ENCODE measurements at places on chromosomes 1 and 21.
A peak's percentile ranks its signal among the peaks of the same experiment; 100 is the strongest.

DNA sequence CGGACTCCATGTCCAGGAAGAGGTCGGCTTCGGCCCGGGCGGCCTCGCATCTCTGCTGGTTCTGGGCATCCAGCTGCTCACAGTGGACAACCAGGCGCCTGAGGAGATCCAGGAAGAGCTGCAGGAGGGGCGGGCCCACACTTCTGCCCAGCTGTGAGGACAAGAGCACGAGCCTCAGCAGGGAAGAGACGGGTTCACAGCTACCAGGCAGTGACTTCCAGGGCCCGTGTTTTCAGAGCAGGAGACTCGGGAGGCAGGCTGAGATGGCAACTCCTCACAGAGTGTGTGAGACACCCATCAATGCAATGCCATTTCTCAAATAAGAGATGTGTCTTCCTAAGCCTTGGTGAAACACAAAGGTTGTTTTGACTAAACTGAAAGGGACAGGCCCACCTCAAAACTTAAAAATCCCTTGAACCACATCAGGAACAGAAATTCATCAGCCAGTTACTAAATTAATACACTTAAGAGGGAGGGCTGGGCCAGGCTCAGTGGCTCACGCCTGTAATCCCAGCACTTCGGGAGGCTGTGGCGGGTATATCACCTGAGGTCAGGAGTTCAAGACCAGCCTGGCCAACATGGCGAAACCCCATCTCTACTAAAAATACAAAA, 43.4 kb downstream of the URB1 start:
- no peak for DNase-seq

- DNase-seq: peak; percentile 81
Observed at GRCh38 chr1:23470282-23471070, 13.5 kb downstream of the ASAP3 start.

DNA sequence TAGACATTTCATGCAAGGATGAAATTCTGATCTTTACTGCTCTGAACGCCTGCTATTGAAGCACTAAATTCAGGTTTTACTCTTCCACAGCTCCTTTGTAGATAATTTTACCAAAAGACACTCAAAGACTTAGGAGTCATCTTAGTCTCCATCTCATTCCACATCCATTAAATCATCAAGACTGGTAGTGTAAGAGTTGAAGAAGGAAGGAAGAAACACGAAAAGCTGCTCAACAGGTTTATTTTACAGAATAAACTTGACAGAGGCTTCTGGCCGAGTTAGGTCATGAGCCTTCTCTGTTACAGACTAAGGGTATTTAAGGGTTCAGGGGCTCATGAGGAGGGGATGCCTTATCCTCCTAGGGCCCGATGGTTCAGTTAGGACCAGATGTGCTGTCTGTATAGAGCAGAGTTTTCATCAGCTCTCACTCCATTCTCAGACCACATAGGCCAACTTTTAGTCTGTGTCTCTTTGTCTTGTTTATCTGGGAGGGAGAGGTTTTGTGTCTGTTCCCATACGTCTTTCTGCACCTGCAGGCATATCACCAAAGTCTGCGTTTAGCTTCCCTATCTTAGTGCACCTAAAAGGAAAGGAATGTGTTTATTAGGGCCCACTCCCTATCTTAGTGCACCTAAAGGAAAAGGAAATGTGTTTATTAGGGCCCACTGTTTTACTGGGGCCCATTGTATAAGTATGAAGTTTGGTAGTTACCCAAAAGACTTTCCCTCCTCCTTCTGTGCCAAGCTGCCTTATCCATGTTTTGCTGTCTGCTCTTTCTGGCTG, 57.4 kb upstream of the RGS18 start:
- peak; percentile 16 for DNase-seq

GRCh38 chr1:167510881-167511280, 7.4 kb downstream of the CD247 start:
- no peak for DNase-seq

DNA sequence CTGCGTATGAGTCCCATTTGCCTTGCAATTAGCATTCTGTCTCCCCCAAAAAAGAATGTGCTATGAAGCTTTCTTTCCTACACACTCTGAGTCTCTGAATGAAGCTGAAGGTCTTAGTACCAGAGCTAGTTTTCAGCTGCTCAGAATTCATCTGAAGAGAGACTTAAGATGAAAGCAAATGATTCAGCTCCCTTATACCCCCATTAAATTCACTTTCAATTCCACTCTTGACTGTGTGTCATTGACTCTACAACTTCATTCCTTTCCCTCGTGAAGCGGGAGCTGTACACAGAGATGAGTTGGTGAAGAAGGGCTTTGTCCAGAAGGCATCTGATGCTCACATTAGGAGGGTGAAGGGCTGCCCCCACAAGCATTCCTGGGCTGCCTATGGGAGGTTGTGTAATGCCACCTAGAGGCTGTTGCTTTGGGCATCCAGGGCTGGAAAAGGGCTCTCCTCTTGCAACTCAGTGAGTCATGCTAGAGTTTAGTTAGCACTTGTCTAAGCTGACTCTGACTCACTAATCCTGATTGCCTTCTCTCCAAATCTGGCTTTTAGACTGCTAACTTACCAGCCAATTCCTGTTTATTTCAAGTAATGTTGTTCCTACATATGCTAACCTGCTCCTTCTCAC, 1.8 kb downstream of the SPRR1B start:
- DNase-seq: peak; percentile 76

GRCh38 chr1:185441605-185442004, 124.6 kb upstream of the IVNS1ABP start:
- DNase-seq: peak; percentile 89

DNA sequence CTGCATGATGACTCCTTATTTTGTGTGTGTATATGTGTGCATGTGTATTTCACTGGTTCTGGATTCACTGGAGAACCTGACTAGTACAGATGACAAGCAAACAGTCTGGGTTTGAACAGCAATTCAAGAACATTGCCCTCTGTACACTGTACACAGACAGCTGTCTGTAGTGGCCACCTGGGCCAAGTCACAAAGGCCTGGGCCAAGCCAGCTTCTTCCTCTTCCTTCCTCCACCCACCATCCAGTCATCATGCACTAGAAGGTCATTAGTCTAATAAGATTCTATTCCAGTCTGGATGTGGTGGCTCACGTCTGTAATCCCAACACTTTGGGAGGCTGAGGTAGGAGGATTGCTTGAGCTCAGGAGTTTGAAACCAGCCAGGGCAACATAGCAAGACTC, 155.9 kb downstream of the ELAVL4 start:
- no peak for DNase-seq

- no peak for DNase-seq
Observed at GRCh38 chr1:94721240-94721639, 98.9 kb upstream of the SLC44A3 start.

GRCh38 chr1:98870959-98871903, 133.4 kb downstream of the PLPPR5 start:
- DNase-seq: peak; percentile 1

- no peak for DNase-seq
Observed at GRCh38 chr1:52007215-52008002, 16.9 kb upstream of the RAB3B start.

DNA sequence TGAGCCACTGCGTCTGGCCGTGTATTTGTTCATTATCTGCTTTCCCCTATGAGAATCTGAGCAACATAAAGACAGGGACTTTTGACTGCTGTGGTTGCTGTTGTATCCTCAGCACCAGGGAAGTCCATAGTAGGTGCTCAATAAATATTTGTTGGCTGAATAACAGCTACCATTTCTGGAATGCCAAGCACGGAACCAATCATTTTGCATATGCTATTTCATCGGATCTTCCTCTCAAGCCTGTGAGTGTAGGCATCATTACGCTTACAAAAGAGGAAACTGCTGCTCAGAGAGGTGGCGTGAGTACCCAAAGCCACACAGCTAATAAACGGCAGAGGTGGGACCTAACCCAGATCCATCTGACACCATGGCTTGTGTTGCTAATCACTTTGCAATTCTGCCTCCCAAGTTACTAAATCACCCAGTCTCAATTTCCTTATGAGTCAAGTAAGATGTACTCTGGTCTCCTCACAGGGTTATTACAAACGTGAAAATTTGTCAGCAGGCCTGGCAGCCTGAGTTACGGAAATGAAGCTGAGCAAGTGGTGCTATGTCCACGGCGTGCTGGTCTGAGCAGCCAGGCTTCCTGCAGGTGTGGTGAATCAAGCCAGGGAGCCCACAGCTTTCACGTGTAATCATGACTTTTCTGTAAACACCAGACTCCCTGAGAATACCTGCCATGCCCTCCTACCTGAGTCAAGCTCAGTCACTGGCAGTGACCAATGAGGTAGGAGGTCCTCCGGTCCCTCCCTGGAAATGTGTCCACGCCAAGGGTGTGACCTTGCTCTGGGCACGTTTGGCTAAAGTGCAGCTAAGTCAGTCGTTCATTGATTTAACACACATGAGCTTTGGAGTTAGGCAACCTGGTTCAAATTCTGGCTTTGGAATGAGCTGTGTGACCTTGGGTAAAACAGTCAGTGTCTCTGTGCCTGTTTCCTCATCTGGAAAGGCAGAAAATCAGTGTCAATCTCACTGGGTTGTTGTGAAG, 4.8 kb upstream of the RHCE start:
- DNase-seq: no peak

DNA sequence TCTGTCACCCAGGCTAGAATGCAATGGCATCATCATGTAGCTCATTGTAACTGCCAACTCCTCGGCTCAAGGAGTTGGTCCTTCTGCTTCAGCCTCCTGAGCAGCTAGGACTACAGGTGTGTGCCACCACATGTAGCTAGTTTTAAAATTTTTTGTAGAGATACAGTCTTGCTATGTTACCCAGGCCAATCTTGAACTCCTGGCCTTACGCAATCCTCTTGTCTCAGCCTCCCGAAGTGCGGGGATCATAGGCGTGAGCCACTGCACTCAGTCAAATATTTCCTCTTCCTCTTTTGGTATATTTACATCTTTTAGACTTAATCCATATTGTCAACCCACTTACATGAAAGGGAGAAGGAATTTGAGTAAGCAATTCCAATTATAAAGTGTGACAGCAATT, 121.1 kb downstream of the EVI5 start:
- no peak for DNase-seq

- DNase-seq: peak; percentile 36
Observed at GRCh38 chr1:93079685-93080141, 630 bp downstream of the MTF2 start.

GRCh38 chr1:54557671-54558355, 9.8 kb downstream of the ACOT11 start:
- DNase-seq: no peak

DNA sequence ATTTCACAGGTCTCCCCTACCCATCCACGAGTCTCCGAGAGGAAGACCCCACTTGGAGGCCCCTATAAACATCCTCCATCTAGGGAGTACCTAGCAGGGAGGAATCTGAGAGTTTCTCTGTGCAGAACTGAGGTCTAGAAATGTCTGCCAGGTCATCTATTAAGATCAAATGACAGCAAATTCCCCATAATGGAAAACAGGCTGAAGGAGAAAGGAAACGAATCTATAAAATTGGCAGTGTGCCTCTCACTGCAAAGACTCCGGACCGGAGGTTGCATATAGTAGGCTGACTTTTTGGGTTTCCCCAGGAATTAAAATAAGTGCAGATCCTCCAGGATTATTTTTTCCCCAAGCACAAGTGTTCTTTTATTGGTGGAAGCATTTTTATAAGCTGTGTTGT, 57.7 kb downstream of the NMNAT2 start:
- DNase-seq: no peak

DNA sequence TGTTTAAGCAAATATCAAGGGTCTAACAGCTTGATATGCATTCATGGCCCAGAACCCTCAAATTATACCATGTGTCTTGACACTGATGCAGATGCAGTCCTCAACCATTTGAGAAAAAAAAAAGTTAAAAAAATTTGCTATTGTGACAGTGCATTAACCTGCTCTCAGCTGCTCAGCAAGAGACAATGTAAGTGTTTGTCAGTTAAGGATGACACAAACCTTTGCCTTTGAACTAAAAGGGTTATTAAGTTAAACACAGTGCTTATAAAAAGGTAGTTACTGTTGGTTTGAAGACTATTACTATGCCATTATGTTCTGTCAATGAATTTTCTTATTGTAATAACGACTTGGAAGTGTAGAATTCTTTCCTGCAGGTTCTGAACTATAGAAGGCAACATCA, 655.6 kb upstream of the NEGR1 start:
- DNase-seq: no peak

- peak; percentile 24 for DNase-seq
Observed at GRCh38 chr1:41240781-41241353, 1.2 kb downstream of the SCMH1 start.
